ENCODE measurements at places on chromosomes 2 and 18.

DNA sequence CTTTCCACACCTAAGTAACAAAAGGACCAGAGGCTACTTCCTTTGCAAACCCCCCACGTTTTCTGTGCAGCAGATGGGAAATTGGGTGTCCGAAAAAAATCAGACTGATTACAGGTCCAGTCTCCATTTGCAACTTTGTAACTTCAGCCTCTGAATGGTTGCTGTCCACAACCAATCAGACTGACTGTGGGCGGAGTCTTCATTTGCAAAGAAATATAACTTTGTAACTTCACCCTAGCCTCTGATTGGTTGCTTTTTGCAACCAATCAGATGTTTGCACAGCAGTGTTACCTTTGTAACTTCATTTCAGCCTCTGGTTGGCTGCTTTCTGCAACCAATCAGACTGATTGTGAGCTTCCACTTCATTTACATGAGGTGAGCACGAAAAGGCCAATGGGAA is 27.8 kb upstream of the CACNB4 start:
- no peak for DNase-seq

DNA sequence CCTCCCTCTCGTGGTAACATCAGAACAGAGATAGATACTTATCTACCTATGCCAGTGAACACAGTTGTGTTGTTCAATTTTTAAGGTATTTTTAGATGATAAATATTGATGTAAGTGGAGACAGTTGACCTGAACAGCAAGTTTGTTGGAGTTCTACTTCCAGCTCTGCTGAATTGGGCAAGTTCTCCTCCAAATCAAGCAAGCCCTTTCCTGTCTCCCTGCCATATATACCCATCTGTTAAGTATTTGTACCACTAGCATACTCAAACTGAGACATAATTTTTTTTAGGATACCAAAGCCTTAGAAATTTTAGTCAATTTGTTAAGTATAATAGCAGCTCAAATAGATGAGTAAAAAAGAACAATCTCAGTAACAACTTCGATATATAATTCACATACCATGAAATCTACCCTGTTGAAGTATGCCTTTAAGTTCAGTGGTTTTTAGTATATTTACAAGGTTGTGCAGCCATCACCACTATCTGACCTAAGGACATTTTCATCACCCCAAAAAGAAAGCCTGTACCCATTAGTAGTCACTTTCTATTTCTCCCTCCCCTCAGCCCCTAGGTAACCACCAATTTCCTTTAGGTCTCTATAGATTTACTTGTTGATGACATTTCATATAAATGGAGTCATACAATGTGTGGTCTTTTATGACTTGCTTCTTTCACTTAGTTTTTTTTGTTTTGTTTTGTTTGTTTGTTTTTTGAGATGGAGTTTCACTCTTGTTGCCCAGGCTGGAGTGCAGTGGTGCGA is 61.8 kb downstream of the COX7A2L start:
- DNase-seq: no peak

DNA sequence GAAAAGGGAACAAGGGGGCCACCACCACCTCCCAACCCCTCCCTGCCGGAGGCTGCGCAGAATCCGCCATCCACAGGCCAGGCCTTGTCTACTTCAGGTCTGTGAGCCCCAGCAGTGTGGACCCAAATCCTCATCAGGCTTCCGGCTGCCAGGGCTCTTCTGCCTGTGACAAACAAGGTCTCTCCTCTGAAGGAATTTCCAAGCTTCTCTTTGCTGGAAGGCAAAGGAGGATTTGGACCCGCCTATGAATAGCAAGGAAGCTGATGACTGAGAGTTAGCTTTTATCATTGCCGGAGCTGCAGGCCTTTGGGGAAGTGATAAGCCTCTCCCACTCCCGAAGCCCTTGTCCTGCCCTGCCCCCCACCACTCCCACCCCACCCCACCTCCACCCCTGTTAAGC is 93.7 kb upstream of the SH3BP4 start:
- no peak for DNase-seq

DNA sequence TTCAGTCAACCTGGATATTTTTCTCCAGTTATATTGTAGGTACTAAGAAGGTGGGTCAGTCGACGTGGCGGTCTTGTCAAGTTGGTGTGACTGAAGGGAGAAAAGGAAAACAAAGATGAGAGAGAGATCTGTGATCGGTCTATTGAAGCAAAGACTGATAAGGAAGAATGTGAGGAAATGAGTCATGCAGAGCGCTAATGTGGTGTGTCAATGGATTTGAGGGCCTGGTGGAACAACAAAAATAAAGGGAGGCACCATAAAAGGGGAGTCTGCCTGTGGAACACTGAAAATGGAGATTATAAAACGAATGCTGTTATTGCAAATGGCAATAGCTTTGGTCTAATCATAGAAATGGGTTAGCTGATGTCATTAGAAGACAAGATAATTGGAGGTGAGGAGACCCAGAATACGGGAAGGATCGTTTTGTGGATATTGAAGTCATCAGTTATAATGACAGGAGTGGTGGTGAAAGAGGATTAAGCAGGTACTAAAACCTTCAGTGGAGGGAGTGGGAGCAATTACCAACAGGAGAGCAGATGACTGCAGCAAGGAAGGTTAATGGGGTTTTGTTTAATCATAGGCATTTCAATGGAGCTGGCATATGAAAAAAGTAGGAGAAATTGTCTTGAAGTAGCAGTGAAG is 599.1 kb upstream of the FSHR start:
- peak; percentile 26 for DNase-seq

- no peak for DNase-seq
Measured at GRCh38 chr2:156192468-156192867, 140.1 kb downstream of the NR4A2 start.

DNA sequence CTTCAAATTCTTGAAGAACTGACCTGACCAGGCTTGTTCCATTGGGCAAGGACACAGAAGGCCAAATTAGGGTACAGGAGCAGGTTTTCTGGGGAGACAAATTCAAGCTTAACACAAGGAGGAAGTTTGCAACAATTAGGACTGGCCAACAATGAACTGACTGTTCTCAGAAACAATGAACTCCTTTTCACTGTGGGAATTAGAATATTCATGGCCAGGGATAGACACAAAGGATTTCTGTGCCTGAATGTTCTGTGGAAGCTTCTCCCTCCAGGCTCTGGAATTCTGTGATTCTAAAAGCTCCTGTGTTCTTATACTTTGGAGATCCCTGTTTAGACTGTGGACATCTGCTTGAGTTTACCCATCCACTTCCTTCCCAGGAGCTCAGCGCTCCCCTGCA is 15.2 kb downstream of the SMYD1 start:
- DNase-seq: no peak

DNA sequence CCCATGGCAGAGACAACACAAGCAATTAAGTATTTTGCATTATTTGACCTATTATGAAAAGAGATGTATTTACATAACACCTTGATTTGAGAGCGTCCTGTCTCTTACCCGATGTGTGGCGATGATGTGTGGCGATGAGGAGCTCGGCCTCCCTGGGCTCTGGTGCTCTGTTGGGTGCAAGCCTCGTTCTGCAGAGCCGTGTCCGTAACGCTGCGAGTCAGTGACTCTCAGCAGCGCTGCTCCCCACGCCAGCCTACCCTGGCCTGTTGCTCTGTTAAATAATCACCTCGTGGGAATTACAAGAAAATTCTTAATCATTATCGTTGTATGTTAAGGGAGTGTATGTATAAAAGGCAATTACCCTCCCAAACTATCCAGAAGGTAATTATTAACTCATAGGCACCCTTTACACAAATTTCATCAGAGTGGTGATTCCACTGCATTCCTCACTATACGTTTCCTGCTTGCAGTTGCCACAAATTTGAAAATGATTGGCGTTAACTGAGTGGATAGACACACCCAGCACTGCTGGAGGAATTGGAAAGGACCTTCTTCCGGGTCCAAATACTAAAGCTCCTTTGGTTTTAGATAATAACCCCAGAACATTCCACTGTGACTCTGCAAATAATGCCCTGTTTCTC is 52.0 kb upstream of the NFATC1 start:
- no peak for DNase-seq

- no peak for DNase-seq
Measured at GRCh38 chr18:3491981-3492555, 42.1 kb downstream of the TGIF1 start.

DNA sequence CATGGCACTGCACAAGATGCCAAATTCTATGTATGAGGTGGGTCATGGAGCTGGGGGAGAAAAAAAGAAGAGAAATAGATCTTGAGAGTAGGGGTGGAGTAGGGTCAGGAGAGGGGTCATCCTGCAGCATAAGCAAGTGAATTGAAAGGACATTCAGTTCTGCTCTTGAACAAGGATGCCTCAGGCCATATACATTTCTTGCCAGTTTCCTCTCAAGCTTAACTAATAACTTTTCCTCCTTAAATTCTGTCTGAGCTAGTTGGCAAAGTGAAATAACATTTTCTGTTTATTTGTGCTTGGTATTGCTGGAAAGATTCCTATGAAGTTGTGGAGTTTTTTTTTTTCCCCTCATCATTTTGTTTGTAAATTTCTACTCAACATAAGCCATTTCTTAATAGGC is 99.0 kb upstream of the LTBP1 start:
- DNase-seq: no peak

DNA sequence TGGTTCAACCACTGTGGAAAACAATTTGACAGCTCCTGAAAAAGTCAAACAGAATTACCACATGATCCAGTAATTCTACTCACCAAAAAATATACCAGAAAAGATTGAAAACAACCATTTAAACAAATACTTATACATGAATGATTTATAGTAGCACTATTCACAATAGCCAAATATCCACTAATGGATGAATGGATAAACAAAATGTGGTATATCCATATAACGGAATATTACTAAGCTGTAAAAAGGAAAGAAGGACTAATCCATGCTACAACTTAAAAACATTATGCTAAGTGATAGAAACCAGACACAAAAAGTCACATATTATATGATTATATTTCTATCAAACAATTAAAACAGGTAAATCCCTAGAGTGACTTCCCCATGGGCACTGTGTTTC is 131.5 kb downstream of the SPOPL start:
- DNase-seq: no peak

DNA sequence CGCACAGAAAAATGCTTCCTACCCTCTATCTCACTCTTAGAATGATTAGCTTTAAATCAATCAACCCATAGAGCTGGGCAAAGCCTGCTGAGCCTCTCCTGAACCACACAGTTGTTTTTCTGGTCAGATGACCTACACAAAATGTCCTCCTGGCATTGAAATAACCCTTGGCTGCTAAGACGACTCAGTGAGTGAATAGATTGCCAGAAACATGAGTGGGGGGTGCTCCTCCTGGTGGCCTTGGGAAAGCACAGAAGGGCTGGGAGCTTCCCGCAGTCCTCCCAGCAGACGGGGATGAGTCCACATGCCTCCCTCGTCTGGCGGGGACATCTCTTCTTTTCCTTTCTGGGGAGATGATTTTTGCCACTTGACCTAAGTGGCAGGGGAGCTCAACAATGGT is 14.9 kb downstream of the MAL start:
- no peak for DNase-seq

- DNase-seq: no peak
Measured at GRCh38 chr2:69514406-69514805, 77.2 kb upstream of the NFU1 start.

DNA sequence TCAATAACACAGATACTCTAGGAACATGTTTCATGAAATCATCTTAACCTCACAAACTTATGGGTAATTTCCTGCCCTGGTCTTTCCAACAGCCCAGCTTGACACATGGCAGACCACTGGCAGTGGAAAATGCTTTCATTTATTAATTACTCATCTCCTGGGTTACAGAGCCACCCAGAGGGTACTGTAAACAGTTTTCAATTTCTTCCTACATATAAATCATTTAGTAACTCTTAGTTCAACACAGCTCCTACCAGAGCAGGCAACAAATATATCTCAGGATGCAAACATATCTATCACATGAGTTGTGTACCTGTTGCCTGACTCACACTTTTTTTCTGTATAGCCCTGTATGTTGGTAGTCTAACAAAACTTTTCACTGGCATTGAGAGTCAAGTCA is 99.2 kb upstream of the VRK2 start:
- DNase-seq: no peak

DNA sequence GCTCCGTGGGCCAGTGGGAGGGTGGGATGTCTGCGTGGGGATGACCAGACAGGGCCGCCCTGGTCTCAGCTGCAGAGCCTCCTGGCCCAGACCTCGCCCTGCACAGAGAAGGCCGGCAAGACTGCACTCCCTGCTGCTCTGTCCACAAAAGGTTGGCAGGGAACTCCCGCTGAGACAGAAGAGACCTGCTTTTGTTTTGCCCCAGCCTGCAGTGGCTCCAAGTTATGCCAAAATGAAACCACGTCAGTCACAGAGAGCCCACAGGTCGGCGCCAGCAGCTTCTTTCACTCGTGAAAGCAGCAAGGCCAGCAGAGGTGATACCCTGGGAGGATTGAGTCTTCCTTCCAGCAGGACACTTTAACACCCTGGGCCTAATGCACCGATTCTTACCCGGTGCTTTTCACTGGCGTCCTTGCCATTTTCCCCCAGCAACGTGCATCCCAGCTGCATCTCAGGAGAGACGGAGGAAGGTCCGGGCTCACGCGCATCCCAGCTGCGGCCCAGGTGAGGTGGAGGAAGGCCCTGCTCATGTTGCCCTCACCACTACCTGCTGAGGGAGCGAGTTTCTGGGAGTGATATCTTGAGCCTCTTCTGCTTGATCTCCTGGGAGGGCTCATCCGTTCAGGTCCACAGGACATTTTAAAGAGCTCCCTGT is 22.1 kb upstream of the CTDP1 start:
- no peak for DNase-seq

GRCh38 chr2:230423851-230424458 is 8.0 kb downstream of the SP100 start:
- no peak for DNase-seq

DNA sequence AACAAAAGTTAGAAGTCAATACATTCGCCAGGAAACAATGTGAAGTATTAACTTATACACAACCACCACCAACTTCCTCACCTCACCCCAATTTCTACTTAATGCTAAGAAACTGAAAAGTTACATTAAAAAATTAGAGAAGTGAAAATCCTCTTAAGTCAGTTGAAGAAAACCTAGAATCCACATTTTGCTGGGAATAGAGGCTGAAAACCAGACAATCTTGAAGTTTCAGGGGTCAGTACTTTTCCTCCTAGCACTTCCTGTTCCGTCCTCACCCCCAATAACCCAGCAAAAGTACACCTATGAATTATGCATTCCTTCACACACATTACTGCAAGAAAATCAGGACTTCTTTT is 6.3 kb downstream of the YES1 start:
- no peak for DNase-seq

- DNase-seq: no peak
Measured at GRCh38 chr2:5664278-5664681, 27.9 kb upstream of the SOX11 start.

DNA sequence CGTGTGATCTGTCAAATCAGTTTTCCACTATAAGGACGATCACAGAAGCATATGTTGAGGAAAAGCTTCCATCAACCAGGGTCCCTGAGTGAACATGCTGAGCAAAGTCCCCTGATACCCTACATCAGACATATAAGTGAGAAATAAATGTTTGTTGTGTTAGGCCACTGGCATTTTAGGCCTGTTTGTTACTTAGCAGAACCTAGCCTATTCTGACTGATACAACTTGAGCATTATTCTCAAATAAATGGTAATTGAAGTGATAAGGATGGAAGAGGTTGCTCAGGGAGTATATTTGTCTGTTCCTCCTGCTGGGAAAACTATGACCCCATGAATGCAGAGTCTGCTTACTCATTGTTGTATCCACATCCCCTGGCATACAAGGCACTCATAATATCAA is 106.4 kb downstream of the LOXHD1 start:
- no peak for DNase-seq
